ENCODE measurements at places on chromosomes 2 and 18.

- no peak for DNase-seq
Observed at GRCh38 chr2:26735883-26736588, 28.0 kb upstream of the SLC35F6 start.

DNA sequence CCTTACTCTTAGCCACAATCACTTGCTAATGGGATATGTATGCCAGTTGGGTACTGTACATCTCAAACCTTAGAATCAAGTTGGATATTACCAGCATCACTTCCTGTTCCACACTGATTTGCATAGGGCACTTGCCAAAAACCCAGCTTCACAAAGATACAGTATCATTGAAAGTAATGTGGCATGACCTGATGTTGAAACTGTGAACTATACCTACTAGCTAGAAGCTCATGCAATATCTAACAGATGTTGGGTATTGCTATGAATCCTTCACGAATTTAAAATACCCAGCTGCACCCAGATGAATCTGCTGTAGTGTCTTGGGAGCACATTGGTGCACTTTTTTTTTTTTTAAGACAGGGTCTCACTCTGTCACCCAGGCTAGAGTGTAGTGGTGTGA, 6.5 kb upstream of the STAMBP start:
- DNase-seq = no peak

DNA sequence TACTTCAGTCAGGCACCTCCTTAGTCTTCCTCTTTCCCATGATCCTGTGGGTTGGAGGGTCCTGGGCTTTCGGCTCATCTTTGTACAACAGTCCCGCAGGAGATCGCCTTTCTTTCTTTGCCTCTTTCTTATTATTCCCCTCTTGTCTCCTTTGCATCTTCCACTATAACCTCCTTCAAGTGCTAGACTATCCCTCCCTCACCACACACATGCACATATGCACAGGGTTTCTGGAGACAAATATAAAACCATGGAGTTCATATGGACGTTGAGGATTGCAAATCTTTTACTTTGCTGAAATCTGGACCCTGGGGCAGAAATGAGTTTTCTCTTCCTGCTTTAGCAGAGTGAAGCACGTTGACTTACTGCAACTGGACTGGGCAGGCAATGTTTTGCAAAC, 80.3 kb downstream of the TMEM17 start:
- DNase-seq = no peak

- DNase-seq = no peak
Observed at GRCh38 chr2:134468164-134468563, 214.3 kb downstream of the MGAT5 start.

- no peak for DNase-seq
Observed at GRCh38 chr2:11761259-11761658, 14.8 kb downstream of the LPIN1 start.

Data from T-helper 2 cell (primary cell).